Neural crest cell (in vitro differentiated cells): ENCODE measurements at places on chromosomes 11 and 22. TPM values are rescaled to one million over a fixed set of nuclear protein-coding genes. Genes with fewer than 3 reads are reported as not detected.

- peaks cover 4% of the 10 kb centered on the region for H3K27me3 ChIP-seq
- no peaks in the 10 kb centered on the region for H3K4me1 ChIP-seq
- DNase-seq: no peak
- H3K4me3 ChIP-seq: no peak overlapping the region
These were observed 14.6 kb downstream of the MRGPRF start for GRCh38 chr11:68998390-68998911.

Gene PES1
- total RNA-seq: 107 and 115 TPM in 2 replicates

DNA sequence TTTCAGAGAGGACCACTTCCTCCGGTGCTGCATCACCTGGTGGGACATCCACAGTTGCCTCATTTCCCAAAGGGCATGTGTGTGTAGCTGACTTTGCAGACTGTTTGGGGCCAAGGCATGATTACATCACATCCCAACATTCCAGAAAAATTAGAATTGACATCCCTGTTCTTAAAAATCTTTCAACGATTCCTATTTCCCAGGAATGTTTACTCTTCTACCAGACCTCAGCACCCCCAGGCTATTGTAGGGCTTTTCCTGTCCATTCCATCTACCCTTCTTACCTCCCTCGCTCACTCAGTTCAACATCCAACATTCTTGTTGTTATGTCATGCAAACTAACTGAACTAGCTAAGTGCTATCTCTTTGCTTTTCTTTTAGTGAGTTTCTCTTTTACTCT is 37.3 kb downstream of the PIWIL4 start:
- DNase-seq: no peak
- peaks cover 10% of the 10 kb centered on the region for H3K4me1 ChIP-seq
- H3K4me3 ChIP-seq: no peak overlapping the region

Gene RAB38
- total RNA-seq: 3.6 and 4.7 TPM in 2 replicates

GRCh38 chr11:121560236-121560635 is 107.5 kb upstream of the SORL1-AS1 start:
- H3K4me3 ChIP-seq: no peak overlapping the region
- H3K4me1 ChIP-seq: peaks cover 11% of the 10 kb centered on the region
- no peak overlapping the region for H3K27ac ChIP-seq
- H3K36me3 ChIP-seq: peaks cover 6% of the 10 kb centered on the region
- no peak for DNase-seq

DNA sequence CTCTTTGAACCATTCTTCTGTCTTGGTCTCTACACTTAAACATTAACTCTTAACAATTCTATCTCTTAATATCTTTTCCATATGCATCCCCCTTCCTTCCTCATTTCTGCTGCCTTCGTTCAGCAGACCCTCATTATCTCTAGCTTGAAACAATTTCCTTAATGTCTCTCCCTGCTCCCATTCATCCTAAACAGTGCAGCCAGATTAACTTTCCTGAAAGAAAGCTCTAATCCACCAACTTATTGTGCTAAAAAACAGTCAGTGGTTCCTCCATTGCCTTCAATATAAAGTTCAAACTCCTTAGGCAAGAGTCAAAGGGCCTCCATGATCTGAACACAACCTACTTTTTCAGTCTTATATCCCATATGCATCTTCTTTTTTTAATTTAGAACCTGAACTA is 42.5 kb downstream of the SOX6 start:
- peaks cover 15% of the 10 kb centered on the region for H3K4me1 ChIP-seq
- no peak overlapping the region for H3K27ac ChIP-seq
- no peaks in the 10 kb centered on the region for H3K27me3 ChIP-seq
- H3K36me3 ChIP-seq: no peaks in the 10 kb centered on the region

- no peaks in the 10 kb centered on the region for H3K27me3 ChIP-seq
- DNase-seq: no peak
- no peaks in the 10 kb centered on the region for H3K36me3 ChIP-seq
- no peaks in the 10 kb centered on the region for H3K4me1 ChIP-seq
These were observed 488.6 kb downstream of the ETS1 start for GRCh38 chr11:128098781-128099180.

Gene LRRC56
- 2.1 and 2.4 TPM in 2 replicates for total RNA-seq
